Muscle of leg (tissue), 16 donors: ENCODE measurements at places on chromosomes 6 and 20. TPM values are rescaled to one million over a fixed set of nuclear protein-coding genes. Genes with fewer than 3 reads are reported as not detected.
A peak's percentile ranks its signal among the peaks of the same experiment; 100 is the strongest.

Gene PMEPA1
- total RNA-seq = 8.2 TPM

Gene FAM83D
- 5.7 TPM for total RNA-seq

GRCh38 chr6:156174031-156174890 is 602.9 kb upstream of the ARID1B start:
- DNase-seq = no peak

DNA sequence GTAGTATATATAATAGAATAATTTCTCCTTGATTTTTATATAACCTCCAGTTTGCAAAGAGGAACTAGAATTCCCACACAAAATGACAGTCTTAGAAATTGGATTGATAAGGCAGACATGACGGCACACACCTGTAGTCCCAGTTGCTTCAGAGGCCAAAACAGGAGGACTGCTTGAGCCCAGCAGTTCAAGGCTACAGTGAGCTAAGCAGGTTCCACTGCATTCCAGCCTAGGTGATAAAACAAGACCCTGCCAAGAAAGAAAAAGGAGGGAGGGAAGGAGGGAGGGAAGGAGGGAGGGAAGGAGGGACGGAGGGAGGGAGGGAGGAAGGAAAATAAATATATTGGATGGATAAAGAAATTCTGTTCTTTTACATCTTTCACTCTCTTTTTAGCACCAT is 77.6 kb upstream of the SASH1 start:
- DNase-seq = no peak

GRCh38 chr6:87716928-87717614 is 15.0 kb upstream of the AKIRIN2 start:
- peak; percentile 57 for DNase-seq

DNA sequence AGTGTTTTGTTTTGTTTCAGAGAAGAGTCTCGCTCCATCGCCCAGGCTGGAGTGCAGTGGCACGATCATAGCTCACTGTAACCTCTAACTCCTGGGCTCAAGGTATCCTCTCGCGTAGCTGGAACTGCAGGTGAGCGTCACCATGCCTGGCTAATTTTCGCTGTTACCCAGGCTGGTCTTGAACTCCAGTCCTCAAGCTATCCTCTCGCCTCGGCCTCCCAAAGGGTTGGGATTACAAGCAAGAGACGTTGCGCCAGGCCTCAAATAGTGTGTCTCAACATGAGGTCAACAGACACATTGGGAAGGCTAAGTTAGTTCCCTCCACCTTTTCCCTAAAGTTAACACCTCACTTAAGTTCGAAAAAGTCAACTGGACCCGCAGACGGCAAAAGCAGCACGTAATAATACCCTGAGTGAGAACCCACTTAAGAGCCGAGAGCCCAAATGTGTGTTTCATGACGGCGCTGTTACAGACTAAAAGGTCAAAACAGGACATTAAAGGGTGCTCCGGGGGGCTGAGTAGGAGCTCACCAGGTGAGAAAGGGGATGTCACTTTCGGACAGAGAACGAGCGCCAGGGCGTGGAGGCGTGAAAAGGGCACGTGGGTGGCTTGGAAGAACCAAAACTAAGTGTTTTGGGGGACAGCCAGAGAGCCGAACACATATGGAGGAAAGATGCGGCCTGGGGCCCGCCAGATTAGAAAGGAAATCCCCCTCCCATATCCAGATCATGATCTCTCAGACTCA is 499 bp downstream of the TTI1 start:
- DNase-seq = no peak
